HEK293T (cell line): ENCODE measurements at places on chromosomes 6 and 20.
A peak's percentile ranks its signal among the peaks of the same experiment; 100 is the strongest.

- no peak for DNase-seq
Measured at GRCh38 chr6:151034825-151035781, 169.6 kb downstream of the MTHFD1L start.

DNA sequence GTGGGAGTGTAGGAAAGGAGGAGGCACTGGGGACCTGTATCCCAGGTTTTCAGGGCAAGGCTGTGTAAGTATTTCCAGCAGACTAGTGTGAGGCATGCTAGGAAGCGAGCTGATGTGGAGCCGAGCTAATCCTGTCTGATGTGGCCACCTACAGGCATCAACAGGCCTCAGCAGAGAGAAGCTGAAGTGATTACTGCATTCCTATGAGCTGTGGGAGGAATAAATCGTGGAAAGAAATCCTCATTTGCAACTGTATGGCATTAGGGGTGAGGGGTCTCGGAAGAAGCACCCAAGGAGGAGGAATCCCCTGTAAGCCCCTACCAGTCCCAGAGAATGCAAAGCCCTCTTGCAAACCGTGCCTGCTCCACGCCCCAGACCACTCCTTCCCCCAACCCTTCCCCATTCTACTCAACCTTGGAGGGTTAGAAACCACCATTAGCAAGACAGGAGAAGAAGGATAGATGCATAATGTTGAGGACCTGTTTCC is 41.6 kb downstream of the C6orf15 start:
- peak; percentile 64 for DNase-seq

GRCh38 chr20:39871013-39871412 is 818.0 kb downstream of the MAFB start:
- DNase-seq: no peak

DNA sequence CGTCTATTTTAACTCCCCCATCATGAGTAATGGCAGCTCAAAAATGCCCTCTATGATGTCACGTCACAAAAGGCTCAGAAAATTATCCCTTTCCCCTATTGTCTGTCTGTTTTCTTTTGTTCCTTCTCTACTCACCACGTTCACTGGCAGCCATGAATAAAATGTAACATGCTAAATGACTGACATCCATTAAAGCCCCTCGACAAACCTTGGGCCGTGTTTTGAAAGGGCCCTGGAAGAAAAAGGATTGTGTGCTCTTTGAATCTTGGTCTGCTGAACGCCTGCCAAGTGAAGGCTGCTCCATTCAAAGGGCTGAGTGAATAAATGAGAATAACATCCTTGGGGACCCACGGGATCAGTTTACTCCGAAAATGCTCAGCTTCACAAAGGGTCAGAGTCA is 118.7 kb downstream of the RPS12 start:
- no peak for DNase-seq

DNA sequence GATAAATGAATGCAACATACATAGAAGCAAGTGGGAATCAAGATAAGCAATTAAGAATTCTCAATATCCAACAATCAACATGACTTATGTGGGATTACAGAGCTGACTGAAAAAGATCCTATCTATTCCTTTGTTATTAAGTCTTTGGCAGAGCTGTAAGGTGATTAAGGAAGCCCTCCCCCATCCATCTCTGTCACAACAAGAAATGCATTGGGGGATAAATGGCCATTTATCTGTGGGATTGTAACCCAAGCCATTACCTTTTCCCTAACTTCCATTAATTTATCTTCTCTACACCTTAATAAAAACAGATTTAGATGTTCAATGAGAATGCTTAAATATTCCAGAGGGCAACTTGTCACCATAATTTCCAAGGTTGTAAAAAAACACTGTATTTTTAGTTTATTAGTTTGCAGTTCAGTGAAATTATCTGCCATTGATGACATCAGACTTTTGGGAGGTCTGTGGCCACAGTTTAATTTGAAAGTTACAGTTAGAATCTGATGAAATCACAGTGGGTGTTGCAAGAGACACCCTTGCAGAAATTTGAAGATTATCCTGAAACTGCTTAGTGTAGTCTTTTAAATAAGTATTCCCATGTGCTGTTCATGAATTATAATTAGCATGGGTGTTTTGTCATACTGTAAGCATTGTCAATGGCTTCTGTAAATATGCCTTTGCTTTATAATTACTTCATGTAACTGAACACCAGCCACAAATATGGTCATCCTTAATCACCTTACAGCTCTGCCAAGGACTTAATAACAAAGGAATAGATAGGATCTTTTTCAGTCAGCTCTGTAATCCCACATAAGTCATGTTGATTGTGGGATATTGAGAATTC is 49.4 kb upstream of the FYN start:
- no peak for DNase-seq

GRCh38 chr6:158654498-158654897 is 4.6 kb downstream of the SYTL3 start:
- no peak for DNase-seq

GRCh38 chr6:108677357-108677756 is 116.6 kb downstream of the FOXO3 start:
- no peak for DNase-seq

DNA sequence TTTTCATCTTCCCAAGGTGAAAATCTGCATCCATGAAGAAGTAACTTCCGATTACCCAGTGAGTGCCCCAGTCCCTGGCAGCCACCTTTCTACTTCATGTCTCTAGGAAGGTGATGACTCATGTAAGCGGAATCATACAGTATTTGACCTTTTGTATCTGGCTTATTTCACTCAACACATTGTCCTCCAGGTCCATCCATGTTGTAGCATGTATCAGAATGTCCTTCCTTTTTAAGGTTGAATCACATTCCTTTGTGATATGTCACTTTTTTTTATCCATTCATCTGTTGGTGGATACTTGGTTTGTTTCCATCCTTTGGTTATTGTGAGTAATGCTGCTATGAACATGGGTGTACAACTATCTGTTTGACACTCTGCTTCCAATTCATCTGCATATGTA is 176.3 kb upstream of the CDYL start:
- DNase-seq: no peak

DNA sequence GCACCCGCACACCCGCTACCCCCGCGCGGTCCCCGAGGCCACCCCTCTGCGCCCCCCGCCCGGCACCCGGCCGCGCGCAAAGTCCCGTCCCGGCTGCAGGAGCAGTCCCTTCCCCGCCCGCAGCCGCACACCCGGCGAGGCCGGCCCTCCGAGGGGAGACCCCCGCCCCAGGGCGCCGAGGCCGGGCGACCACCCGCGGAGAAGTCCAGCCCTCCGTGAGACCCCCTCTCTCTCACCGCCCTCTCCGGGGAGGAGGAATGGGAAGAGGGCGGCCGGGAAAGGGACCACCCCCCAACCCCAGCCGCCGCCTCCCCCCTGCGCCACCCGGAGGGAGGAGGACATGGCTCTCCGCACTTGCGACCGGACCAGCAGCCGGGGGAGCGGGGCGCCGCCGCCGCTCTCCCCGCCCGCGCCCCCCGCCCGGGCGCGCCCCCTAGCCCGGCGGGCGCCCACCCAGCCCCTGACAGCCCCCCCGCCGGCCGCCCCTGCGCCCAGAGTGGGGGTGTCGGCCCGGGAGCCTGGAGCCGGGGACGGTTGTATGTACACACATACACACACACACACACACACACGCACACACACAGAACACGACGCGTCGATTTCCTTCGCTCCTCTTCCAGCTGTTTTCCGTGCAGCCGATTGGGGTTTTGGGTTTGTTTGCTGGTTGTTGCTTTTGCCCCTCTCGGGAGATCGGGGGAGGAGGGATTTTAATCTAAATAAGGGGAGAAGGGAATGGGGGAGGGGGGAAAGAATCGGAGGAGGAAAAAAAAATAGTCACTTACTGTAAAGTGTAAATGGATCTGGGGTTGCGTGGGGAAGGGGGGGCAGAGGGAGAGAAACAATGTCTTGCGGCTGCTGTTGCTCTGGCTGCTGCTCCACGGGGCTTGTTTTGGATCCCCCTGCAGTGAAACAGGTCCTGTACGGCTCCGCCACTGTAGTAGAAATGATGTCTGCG is at the start of gene ATXN1:
Gene ATXN1 (minus strand): TSS at position 945 of the 955 bp plus-strand sequence.
- no peak for DNase-seq

- no peak for DNase-seq
Measured at GRCh38 chr6:25564943-25565342, 87.1 kb upstream of the SCGN start.

DNA sequence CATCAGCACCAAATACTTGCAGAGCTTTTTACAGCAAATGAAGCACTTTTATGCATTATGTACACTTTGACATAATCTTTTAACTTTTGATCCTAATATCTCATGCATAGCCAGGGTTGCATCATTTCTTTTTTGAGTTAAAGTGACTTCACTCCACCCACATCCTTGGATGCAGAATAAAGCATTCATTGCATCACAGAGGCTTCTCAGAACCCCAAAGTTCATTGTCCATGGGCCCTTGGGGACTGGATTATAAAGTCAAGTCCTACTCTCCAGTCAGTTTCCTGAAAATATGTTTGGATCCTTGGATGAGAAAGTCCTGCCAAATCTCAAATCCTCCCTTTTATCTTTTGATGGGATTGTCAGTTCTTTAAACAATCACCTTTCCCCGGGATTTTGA is 10.6 kb upstream of the EFHC1 start:
- DNase-seq: no peak
